ENCODE measurements at places on chromosomes 1 and 21.

DNA sequence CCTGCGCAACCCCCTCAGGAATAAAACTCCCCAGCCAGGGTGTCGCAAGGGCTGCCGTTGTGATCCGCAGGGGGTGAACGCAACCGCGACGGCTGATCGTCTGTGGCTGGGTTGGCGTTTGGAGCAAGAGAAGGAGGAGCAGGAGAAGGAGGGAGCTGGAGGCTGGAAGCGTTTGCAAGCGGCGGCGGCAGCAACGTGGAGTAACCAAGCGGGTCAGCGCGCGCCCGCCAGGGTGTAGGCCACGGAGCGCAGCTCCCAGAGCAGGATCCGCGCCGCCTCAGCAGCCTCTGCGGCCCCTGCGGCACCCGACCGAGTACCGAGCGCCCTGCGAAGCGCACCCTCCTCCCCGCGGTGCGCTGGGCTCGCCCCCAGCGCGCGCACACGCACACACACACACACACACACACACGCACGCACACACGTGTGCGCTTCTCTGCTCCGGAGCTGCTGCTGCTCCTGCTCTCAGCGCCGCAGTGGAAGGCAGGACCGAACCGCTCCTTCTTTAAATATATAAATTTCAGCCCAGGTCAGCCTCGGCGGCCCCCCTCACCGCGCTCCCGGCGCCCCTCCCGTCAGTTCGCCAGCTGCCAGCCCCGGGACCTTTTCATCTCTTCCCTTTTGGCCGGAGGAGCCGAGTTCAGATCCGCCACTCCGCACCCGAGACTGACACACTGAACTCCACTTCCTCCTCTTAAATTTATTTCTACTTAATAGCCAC lies 696 bp downstream of the TGFB2 start:
- peak; percentile 58 for DNase-seq

DNA sequence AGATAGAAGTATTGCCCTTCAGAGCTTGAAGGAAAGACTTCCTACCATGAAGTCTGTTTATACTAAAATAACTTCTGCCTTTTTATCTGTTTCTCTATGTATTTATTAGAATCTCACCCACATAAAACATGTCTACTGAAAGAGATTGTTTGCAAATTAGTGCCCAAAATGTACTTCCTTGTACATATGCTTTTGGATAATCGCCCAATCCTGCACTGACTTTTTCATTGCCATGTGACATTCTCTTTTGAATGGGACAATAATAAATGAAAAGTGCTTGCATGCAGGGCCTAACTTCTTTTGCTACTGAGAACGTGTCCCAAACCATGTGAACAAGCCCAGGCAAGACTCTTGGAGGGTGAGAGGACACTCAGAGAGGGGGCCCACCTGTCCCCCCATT lies 711.6 kb upstream of the ADAMTS5 start:
- no peak for DNase-seq

- DNase-seq = peak; percentile 25
Measured at GRCh38 chr1:54485416-54485815, 62.6 kb upstream of the ACOT11 start.

- DNase-seq = no peak
Measured at GRCh38 chr1:62439652-62440371, 3.0 kb downstream of the USP1 start.

DNA sequence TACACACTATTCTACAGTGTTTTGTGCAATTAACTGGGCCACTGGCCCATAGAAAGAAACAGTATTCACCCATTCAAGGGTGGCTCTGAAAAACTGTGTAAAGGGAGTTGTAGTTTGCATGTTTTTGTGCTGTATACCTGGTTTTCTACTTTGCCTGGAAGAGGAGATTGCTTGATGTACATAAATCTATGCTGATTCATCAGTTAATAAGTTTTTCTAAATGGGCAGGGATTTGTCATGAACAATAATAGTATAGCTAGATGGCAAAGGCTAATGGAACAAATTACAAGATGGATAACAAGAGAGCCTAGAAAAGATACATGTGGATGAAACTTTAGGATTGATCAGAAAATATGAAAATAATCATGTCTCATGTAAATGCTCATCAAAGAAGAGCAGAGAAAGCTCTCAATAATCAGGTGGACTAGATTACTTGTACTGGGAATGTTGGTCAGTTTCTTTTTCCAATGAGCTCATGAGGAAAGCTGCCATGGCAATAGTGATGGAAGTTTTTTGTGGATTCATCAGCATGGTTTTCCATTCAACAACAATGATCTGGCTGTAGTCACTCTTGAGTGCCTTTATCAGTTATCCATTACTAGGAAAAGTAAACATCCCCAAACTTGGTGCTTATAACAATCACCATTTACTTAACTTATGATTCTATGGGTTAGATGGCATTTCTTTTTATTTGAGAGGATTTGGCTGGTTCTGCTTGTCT lies 602.8 kb downstream of the BRINP3 start:
- no peak for DNase-seq

DNA sequence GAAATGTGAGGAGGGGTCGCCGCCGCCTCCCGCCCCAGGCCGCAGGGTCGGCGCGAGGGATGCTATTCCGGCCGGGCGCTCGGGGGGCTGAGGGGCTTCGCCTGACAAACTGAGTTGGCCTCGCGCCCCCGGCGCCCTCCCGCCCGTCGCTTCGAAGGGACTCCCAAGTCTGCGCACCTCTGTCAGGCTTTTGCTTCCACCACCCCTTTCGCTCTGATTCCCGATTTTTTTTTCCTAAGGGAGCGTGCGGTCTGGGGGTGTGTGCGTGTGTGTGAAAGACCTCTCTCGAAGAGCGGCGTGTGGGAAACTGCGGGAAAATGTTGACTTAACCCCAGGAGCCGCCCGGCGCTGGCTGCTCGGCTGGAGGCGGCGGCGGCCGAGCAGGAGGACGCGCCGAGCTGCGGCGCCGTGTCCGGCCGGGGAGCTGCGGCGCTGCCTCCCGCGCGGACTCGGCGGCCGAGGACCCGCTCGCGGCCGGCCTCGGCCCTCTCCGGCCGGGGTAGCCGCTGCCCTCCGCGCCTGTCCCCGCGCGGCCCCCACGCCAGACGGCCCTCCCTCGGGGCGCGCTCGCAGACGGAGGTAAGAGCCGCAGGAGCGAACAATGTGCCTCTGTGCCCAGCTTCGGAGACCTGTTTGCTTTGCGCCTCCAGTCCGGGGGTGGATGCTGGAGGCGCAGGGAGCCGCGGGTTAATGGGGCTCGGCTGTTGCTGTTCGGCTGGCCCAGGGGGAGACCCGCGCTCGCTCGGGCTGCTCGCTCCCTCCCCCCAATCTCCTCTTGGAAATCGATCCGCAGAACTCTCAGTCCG lies 1.1 kb downstream of the ADGRL2 start:
- DNase-seq = peak; percentile 22

- DNase-seq = no peak
Measured at GRCh38 chr1:192170196-192170984, 12.1 kb downstream of the RGS18 start.

DNA sequence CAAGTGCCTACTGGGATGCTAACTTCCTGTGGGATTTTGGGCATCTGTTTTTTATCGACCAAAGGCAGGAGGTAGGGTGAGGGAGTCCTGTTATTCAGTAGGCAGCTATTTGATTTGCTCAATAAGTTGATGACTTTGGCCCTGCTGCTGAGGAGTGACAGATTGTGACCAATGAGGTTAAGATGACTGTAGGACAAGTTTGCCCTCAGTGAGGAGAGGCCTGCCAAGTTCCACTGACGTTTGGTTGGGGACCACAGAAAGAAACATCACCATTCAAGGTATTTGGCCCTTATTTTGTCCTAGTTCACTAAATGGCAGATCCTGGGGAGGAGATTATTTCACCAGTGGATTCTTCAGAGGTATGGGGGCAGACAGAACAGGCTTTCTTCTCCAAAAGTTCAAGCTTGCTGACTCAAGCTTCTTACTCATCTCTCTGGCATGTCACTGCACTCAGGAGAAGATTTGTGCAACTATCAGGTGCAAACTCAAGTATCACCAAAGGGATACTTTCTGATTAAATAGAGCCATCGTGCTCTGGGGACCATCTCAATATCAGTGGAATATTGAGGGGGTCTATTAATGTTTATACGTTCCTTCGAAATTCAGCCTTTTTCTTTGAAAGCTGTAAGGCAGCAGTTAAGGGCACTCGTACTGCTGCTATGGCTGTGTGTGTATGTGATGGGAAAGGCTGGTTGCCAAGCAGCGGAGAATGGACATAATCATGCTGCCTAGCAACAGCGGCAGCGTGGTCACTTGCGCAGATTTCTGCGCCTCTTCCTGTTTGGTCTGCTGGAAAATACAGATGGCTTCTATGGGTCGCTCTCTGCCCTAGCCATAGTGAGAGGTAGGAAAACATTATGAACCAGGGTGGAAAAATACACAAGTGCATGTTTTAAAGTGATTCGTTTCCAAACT lies 78.7 kb downstream of the PBX1 start:
- DNase-seq = peak; percentile 64

- DNase-seq = no peak
Measured at GRCh38 chr1:202264726-202265125, 71.1 kb downstream of the LGR6 start.
